ENCODE measurements at places on chromosomes 7 and 10. TPM values are rescaled to one million over a fixed set of nuclear protein-coding genes. Genes with fewer than 3 reads are reported as not detected.

The ADARB2 gene
- total RNA-seq, result not detected

DNA sequence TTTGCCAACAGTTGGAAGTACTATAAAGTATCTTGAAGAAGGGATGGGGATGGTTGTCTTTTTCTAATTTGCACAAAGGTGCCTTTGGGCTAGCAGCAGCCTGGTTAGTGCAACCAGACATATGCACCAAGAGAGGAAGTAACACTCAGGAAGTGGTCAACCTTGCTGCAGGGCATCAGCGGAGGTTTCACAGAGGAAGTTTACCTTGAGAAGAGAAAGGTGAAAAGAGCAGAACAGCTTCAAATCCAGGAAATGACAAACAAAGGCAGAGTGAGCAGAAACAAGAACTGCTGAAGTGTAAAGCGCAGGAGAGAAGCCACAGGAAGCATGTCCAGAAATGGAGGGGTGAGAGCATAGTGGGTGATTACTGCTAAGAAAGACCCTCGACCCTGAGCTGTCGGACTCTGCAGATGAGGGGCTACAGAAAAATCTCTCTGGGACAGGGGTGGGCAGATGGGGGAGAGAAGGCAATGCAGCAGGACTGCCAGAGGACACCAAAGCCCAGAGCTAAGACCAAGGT, 66.9 kb downstream of the STK17A start:
- no peaks in the 10 kb centered on the region for H3K27me3 ChIP-seq
- no peaks in the 10 kb centered on the region for H3K36me3 ChIP-seq
- peaks cover 57% of the 10 kb centered on the region for H3K4me1 ChIP-seq
- peak overlapping the region; percentile 99 for H3K27ac ChIP-seq

DNA sequence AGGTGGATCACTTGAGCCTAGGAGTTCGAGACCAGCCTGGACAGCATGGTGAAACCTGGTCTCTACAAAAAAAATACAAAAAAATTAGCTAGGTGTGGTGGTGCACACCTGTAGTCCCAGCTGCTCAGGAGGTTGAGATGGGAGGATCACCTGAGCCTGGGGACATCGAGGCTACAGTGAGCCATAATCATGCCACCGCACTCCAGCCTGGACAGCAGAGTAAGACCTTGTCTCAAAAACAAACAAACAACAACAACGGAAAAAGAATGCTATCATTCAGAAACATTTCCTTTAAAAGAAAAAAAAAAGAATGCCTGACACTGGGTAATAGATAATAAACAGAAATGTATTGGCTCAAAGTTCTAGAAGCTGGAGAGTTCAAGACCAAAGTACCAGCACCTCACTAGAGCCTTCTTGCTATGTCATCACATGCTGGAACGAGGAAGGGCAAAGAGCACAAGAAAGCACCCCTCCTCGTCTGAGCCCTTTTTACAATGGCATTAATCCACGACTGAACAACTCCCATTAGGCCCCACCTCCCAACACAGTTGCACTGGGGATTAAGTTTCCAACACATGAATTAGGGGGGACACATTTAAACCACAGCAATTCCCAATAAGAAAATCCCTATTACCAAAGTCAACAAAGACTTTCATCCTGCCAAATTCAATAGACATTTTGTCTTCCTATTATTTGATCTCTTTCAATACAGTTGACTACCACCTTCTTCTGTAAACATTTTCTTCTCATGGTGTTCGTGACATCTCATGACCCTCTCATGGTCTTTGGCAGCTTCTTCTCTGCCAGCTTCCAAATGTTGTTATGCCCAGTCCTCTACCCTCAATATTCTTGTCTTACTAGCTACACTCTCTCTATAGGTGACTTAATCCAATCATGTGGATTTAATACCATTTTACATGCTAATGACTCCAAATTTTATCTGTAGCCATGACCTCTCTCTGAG, 20.0 kb downstream of the AKR1D1 start:
- no peak overlapping the region for H3K27ac ChIP-seq
- no peak overlapping the region for H3K4me3 ChIP-seq
- H3K27me3 ChIP-seq, result no peaks in the 10 kb centered on the region
- no peaks in the 10 kb centered on the region for H3K36me3 ChIP-seq
- DNase-seq, result no peak

GRCh38 chr10:118587881-118588651, 7.4 kb downstream of the PRLHR start:
- H3K36me3 ChIP-seq, result no peaks in the 10 kb centered on the region
- no peak overlapping the region for H3K27ac ChIP-seq
- H3K4me3 ChIP-seq, result no peak overlapping the region
- no peaks in the 10 kb centered on the region for H3K4me1 ChIP-seq
- no peaks in the 10 kb centered on the region for H3K27me3 ChIP-seq

The SCIN gene
- 0.17 TPM for total RNA-seq

DNA sequence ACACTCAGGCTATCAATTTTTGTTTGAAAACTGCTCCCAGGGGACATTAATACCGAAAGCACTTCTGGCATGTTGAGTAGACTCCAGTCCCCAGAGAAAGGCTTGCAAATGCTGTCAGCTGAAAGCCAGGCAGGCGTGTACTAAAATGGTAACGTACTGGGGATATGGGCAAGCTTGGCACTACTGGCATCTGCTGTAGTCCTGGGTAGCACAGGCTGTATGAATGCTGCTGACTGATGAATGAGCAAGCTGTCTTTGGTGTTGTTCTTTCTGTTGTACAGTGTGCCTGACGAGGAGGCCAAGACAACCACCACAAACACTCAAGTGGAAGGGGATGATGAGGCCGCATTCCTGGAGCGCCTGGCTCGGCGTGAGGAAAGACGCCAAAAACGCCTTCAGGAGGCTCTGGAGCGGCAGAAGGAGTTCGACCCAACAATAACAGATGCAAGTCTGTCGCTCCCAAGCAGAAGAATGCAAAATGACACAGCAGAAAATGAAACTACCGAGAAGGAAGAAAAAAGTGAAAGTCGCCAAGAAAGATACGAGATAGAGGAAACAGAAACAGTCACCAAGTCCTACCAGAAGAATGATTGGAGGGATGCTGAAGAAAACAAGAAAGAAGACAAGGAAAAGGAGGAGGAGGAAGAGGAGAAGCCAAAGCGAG, 53.5 kb upstream of the AGBL3 start:
- H3K27ac ChIP-seq, result peak overlapping the region; percentile 74
- no peak overlapping the region for H3K4me3 ChIP-seq
- no peaks in the 10 kb centered on the region for H3K27me3 ChIP-seq
- peaks cover 26% of the 10 kb centered on the region for H3K4me1 ChIP-seq
- peak; percentile 24 for DNase-seq
- peaks cover 11% of the 10 kb centered on the region for H3K36me3 ChIP-seq

The TEX36 gene
- total RNA-seq, result not detected
